ENCODE measurements at places on chromosomes 11 and 22.

DNA sequence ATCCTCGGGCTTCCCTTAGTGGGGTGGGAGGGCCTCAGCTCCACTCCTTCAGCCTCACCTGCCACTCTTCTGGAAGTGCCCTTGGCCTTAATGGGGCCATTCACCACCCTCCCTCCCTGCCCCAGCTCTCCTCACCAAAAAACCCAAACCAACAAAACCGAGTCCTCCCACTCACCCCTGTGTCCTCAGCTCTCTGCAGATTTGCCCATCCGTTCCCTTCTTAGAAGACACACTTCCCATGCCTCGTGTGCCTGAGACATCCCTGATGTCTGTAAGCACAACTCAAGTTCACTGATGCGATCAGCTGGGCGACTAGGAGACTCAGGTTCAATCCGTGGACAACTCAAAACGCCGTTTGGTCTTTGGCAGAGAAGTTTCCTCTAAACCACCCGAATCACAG lies 839.2 kb downstream of the TBC1D22A start:
- DNase-seq = no peak

GRCh38 chr11:130092661-130093060 lies 23.0 kb downstream of the APLP2 start:
- no peak for DNase-seq

DNA sequence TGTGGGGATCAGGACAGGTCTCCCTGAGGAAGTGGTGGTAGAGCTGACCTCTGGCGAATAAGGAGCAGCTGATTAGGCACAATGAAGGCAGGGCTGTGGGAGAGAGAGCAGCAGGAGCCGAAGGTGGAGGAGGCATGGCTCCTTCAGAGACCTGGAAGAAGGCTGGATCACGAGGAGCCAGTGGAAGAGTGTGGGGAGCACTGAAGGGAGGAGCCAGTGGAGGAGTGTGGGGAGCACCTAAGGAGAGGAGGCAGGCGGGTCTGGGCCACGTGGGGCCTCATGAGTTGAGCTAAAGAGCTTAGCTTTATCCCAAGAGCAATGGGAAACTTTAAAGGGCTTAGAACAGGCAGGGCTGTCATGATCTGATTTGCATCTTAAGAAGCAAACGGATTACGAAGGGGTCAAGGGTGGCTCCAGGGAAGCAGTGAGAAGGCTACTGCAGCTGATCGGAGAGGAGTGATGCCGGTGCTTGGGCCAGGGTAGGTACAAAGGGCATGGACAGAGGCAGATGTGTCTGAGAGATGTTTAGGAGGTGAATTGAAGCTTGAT lies 44.9 kb upstream of the EIF3D start:
- DNase-seq = no peak

DNA sequence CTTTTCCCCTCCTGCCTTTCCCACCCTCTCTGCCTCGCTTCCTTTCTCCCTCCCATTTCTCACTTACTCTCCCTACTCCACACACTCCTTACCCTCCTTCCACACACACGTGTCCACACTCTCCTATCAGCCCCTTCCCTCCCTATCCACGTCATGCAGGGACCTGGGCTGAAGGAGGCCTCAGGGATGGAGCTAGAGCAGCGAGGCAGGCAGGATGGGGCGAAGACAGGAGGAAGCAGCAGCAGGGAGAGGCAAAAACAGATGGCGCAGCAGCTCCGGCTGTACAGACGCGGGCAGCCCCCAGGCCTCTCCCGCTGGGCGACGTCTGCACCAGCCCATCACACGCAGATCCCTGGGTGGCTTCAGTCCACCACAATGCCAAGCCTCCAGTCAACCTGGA lies 97.9 kb downstream of the SPATA19 start:
- DNase-seq = no peak

GRCh38 chr11:42054351-42054900 lies 595.0 kb upstream of the LRRC4C start:
- no peak for DNase-seq

GRCh38 chr11:12930850-12931249 lies 78.3 kb upstream of the RASSF10 start:
- no peak for DNase-seq

- DNase-seq = no peak
Measured at GRCh38 chr22:29157759-29158535, 47.7 kb upstream of the EMID1 start.

- DNase-seq = no peak
Measured at GRCh38 chr22:27676545-27677213, 124.9 kb downstream of the MN1 start.

DNA sequence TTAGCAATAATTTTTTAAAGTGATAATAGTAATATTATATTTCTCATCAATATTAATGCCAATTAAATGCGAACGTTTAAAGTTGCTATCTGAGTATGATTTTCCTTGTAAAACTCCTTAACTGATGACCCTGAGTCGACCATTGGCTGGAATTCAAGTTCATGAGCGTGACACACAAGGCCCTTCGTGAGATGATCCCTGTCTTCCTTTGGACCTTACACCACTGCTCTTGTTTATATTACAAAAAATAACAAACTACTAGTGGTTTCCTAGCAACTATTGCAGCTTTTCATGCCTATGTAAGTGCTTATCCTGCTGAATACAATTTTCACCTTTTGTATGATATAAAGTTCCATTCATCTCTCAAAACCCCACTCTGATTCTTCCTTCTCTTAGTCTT lies 752.9 kb downstream of the CNTN5 start:
- no peak for DNase-seq

DNA sequence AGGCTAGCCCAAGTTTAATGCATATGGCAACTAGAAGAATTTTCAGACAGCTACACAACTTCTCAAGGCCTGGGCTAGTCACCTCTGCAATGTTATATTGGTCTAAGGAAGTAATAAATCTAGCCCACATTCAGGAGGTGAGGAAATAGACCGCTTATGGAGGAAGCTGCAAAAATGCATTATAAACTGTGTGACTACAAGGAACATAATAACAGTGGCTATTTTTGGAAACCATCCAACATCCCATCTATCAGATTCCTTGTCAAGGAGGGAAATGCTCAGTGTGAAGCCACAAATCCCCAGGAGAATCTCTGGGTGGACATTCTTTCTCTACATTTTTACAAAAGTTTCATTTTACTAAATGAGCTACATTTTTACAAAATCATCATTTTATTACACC lies 76.1 kb downstream of the BBOX1 start:
- DNase-seq = no peak

DNA sequence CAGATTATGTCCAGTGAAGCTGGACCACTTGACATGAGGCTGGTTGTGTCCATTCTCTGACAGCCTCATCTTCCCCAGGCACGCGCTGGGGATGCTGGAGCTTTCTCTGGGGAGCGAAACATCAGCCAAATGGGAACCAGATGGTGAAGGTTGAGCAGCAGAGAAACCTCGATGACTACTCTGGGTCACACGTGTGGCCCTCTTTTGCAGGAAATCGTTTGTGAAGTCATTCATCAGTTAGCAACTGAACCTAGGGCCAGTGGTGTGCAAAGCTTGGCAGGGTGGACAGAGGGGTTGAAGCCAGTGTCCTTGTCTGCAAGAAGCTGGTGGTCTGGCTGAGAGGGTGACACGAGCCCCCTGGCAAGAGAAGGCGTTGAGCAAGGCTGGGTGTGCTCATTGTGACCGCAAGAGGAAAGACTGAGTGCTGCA lies 109.8 kb downstream of the ZBTB16 start:
- no peak for DNase-seq

DNA sequence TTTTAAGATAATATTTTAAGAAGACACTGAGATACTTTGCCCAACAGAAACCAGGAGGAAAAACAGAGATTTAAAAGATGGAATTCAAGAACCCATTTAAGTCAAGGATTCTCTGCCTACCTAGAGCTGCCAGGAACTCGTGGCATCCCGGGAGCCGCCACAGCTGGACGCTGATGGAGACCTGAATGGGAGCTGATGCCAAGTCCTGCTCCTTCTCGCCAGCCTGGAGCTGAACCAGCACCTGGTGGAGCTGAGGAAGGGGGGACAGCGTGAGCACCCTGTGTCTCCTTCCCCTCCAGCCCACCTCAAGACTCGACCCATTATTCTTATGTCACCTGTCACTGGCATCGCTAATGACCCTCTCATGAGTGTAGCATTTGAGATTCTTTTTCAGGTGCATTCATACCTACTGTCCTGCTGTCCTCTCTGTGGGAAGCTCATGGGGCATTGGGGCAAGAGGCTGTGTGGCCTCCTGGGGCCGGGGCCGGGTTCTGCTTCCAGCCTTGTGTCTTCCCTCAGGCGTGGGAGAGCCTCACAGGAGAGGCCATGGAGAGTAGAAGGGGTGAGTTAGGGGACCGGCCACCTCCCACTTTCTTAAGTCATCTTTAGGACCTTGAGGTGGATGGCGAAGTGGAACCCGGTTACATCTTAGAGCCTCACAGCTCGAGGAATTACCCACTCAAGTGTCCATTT lies 70.8 kb upstream of the PITPNB start:
- DNase-seq = no peak

- DNase-seq = no peak
Measured at GRCh38 chr11:29518389-29519174, 498.2 kb downstream of the KCNA4 start.

DNA sequence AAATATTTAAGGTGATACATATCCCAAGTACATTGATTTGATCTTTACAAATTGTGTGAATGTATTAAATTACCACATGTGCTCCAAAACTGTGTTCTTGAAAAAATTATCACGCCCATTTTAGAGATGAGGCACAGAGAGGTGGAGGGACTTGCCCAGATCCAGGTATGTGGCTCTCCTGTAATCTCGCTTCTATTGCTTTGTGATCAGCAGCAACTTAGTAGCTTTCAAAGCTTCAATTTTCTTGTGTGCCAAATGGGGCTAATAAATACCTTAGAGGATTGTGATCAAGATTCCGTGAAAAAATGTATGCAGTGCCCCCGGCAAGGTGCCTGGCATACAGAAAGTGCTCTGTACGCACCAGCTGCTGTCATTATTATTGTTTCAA lies 18.0 kb downstream of the PTPRJ start:
- no peak for DNase-seq

DNA sequence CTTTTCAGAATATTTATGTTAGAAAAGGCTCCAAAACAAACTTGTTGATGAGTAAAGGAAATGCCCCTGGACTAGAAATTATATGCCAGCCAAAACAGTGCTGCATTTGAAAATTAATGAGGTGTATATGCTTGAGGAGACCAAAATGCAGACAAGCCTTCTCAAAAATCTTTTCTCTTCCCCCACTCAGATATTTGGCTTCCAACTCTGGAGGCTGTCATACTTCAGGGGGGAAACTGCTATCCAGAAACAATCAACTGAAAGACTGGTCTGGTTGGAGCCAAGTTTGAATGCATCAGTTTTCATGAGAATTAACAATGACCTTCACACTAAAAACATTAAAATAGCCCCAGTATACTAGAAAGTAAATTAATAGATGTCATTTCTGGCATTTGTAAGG lies 98.2 kb downstream of the SGSM3 start:
- no peak for DNase-seq

DNA sequence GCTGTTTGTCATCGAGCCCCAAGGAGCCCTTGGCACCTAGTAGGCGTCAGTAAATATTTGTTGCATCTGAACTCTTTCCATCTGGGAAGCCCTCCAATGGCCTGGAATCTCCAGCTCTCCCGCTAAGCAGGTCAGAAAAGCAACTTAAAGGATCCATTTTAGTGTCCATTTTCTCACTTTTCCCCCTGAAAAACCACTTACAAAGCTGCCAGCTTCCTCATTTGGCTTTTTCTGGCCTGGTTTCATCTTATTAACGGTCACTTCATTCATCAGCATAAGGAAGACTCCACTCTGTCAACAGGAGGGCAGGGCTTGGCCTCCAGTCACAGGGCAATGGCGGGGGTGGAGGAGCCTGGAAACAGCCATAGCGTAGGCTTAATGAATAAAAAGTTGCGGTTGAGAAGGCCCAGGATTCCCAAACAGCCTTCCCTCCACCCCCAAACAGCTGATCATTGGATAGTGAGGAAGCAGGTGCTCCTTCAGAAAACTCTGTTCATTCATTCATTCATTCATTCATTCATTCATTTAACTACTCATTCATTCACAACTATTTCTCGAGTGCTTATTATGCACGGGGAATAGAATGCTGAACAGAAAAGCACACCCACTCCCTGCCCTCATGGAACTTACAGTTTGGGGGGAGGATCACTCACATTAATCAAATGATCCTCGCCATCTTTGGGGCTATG lies 104.5 kb upstream of the RCN1 start:
- no peak for DNase-seq

GRCh38 chr11:59112494-59112893 lies 5.5 kb downstream of the FAM111B start:
- no peak for DNase-seq

DNA sequence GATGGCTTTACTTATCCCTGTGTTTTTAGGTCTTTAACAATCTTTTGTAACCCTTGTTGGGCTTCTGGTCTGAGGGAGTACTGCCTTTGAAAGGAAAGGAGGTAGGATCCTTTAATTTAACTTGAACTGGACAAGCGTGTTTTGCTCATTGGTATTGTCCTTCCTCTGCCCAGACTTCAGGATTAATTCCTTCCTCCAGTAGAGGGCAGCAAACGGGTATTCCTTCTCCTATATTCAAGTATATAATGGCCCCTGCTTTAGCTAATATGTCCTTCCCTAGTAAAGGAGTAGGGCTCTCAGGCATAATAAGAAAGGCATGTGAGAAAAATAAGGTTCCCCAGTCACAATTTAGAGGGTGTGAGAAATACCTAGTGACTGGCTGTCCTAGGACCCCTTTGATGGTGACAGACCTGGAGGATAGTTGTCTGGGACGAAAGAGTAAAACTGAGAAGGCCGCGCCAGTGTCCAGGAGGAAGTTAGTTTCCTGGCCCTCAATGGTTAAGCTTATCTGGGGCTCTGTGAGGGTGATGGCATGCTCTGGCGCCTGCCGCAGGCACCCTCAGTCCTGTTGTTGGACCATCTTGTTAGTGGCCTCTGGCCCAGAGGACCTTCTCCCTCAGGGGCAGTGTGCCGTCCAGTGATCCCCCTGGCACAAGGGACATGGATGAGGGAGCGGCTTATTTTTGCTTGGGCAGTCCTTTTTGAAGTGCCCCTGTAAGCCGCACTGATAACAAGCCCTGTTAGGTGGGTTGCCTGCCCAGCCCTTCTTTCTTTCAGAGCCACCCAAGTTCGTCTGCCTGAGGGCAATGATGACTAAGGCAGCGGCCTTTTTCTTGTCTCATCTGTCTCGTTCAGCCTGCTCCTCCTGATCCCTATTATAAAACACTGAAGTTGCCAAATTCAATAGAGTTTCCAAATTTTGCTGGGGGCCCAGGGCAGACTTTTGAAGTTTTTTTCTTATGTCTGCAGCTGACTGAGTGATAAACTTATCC lies 51.8 kb downstream of the C11orf71 start:
- DNase-seq = peak; percentile 4

Data from activated CD4-positive, alpha-beta T cell treated with anti-CD3 and anti-CD28 coated beads, Interleukin-2, amount 50 U/mL, for 4 hours (primary cell).